ENCODE measurements at places on chromosomes 3 and 15.

- peak; percentile 49 for DNase-seq
Measured at GRCh38 chr3:161560008-161560637, 63.5 kb downstream of the OTOL1 start.

DNA sequence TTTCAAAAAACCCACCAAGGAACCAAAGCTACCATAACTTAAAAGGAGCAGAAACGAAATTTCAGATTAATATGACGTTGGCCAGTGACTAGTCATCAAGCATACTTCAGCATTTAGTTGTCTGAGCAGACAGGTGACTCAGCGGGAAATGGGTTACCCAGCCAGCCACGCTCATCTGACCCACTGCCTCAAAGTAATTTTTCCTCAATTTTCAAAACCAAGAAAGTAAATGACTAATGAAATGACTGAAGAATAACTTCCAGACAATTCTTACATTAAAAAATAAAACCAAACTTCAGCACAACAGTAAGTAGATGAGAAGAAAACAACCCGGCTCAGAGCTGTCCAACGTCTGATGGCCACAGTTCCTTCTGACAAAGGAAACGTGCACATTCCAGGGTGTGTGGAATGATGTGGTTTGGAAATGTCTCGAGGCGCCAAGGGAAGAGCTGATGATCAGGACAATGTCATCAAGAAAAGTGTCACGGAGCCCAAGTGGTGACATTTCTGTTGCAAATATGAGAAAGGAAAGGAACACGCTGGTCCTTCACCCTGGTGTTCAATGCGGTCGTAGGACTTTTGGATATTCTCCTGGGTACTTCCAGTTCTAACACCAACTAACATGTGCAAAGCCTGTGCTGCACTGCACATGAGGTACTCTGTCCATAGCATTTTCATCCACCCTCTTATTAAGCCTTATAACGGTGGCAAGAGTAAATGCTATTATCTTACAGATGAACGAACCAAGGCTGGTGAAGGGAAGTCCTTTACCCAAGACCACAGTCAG, 79.1 kb downstream of the FOXP1 start:
- peak; percentile 60 for DNase-seq

DNA sequence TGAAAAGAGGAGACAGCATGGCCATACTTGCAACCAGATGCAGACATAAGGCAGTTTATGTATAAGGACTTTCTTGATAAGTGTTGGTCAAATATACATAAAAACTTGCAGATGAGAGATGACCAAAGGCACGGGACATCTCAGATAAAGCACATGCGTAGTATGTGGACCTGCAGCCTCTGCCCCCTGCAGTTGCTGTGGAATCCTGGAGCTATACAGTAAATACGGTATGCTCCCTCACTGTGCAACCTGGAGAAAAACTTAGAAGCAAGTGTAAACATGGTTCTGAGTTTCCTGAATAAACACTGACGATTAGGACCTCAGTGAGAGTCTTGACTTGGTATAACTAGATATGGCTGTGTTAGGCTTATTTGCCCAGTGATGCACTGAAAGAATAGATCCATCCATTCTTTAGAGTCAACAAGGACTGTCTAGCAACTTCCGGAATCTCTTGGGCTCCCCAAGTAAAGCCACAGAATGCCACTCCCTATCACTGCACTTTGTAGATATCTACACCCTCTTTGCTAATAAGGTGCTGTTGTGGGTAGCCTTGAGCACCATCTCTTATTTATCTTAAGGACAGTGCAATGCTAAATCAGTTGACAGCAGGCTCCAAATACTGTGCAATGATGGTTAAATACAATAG, 40.2 kb downstream of the GJD2 start:
- DNase-seq, result no peak

GRCh38 chr15:44883199-44883877, 73.1 kb upstream of the TERB2 start:
- DNase-seq, result peak; percentile 19

GRCh38 chr15:60442763-60443162, 36.2 kb downstream of the ICE2 start:
- DNase-seq, result no peak

Measured in fibroblast of villous mesenchyme (primary cell).